ENCODE measurements at places on chromosomes 5 and 9.

DNA sequence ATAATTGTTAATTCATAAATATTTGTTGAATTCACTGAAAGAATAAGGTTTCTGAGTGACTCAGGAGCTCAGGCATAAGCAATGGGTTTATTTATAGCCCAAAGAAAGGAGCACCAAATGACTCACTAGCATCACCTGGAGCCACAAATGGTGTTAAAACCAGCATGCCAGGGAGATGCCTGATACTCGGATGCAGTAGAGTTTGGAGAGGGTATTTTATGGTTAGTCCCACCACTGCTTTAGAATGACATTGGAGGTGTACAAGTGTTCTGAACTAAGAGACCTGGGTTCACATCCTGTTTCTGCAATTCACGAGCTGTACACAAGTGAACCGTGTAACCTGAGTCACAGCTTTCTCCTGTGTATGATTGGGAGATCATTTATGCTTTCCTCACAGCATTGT lies 25.2 kb downstream of the CCL28 start:
- DNase-seq = no peak

- peak; percentile 73 for DNase-seq
Observed at GRCh38 chr5:131417240-131417869, 153.5 kb downstream of the CDC42SE2 start.

DNA sequence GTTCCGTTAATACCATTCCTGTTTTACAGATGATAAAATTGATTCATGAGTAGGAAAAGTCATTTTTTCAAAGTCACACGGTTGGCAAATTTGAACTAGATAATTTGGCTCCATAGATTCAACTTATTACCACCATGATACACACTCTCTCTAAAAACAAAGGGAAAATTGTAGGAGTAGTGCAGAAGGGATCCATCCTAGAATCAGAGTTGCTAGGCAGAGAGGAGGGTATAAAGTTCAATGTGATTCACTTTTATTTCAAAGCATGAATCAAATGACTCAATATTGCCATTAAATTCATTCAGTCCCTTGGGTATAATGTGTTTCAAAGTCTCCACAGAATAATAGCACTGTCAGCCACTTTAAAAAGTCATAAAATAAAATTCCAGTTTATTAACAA lies 747.2 kb upstream of the ACO1 start:
- DNase-seq = no peak

GRCh38 chr9:118527261-118527660 lies 823.1 kb downstream of the TLR4 start:
- no peak for DNase-seq

- DNase-seq = no peak
Observed at GRCh38 chr5:15004506-15004905, 132.9 kb upstream of the ANKH start.

- no peak for DNase-seq
Observed at GRCh38 chr5:89850513-89850865, 559.1 kb downstream of the CETN3 start.

- no peak for DNase-seq
Observed at GRCh38 chr5:68252673-68253623, 37.4 kb downstream of the PIK3R1 start.

DNA sequence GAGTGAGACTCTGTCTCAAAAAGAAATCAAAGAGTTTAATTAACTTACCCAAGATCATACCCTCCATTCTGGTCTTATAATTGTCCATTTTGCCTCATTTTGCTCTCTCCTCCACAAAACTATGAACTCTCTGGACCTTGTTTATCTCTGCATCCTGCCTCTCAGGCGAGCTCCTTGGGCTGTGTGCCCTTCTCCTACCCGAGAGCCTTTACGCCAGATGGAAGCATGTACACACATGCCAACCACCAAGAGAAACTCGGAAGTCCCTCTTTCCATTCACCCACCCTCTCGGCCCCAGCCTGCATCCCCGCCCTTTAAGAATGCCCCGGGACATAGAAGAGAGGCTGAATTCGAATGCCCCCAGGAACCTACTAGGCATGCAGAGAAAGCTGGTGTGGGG lies 25.9 kb downstream of the CPLX2 start:
- DNase-seq = no peak

GRCh38 chr5:88955403-88955802 lies 72.4 kb upstream of the MEF2C start:
- DNase-seq = no peak

GRCh38 chr5:139524446-139524845 lies 36.7 kb upstream of the UBE2D2 start:
- no peak for DNase-seq

DNA sequence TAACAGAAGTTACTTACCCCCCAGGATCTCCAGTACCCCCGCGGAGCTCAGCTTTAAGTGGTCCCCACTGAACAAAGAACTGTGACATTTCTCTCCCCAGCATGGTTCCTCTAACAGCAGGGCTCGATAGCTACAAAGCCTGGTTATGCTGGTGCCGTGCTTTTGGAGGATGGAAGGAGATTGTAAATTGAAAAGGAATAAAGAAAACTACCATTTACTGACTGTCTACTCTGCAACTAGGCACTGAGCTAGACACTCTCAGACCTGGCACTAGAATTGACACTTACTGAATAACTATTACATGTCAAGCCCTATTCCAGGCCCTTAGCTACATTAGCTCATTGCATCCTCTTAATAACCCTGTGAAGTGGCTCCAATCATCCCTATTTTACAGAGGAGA lies 145.3 kb downstream of the TTLL11 start:
- no peak for DNase-seq

Data from CD8-positive, alpha-beta memory T cell (primary cell).